ENCODE measurements at places on chromosomes 4 and X.

DNA sequence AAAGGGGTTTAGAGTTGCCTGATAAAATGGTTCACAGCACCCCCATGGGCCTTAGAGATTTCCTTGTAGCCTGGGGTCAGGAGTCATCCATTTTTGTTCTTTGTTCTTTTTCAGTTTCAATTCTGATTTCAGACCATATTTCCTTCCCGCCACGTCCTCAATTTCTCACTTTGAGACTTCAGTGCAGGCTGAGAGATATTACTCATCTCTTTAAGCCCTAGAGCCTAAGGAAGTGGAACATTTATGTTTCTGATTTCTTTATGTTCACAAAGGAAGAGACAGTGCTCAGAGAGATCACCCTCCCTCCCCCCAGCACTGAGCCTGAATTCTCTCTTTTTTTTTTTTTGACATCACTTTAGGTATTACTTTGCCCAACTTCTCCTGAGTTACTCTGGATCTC, 56.3 kb downstream of the MSN start:
- no peak for DNase-seq

- no peak for DNase-seq
These were observed 17.3 kb downstream of the KDM6A start for GRCh38 chrX:44890247-44890646.

GRCh38 chr4:5592272-5592671, 116.1 kb downstream of the EVC2 start:
- DNase-seq: no peak

DNA sequence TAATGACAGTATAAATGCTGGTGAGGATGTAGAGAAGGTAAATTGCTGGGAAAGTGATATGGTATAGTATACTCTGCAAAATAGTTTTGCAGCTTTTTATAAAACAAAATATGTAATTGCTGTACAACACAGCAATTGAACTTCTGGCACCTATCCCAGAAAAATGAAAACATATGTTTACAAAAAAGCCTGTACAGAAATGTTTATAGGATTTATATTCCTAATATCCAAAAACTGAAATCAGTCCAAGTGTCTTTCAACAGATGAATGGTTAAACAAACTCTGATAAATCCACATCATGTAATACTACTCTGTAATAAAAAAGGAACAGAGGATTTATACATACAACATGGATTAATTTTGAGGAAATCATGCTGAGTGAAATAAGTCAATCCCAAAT, 198.4 kb upstream of the ACTRT1 start:
- no peak for DNase-seq

DNA sequence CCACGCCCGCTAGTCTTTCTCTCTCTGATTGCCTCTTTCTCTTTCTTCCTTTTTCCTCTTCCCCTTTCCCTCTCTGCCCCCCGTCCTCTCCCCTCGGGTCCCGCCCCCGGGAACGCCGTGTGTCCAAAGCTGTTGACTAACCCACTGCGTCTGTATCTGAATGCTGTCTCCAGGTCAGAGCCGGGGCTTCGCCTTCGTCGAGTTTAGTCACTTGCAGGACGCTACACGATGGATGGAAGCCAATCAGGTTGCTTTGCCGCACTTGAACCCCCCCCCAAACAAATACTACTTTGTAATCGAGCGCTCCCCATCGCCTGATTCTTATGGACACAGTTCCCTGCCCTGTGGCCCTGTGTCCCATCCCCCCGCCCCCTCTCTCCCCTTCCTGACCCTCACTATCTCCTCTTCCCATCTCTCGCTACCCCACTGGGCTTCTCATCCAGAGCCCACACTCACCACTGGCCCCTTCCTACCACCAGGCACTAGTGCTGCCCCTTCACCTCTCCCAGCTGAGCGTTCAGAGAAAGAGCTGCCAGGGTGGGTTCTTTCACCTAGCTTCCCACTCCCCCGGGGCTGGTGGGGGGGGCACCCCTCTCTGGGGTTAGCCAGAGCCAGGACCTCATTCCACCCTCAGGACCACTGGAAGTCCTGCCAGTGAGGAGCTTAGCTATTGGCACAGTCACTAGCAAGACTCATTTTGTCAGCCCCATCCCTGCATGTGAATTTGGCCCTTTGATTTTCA, 18.6 kb upstream of the UBA1 start:
- no peak for DNase-seq

- no peak for DNase-seq
These were observed 5.5 kb downstream of the PROM1 start for GRCh38 chr4:16078195-16078760.

DNA sequence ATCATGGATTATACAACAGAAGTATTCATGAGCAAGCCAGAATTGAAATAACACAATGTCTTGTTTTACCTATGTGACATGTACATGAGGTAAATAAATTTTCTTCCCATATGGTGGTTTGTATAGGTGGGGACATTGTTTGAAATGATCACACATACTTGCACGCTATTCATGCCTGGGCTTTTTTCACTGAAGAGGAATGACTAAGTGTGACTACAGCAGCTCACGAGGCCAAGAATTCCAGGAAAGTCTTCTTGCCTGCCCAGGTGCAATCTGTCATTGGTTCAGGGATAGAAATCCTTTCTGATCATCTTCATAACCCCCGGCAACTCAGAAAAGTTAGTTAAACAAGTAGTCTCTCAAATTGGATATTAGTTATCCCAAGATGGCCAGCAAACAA, 36.3 kb upstream of the AREG start:
- DNase-seq: no peak

GRCh38 chr4:140755774-140756318, 339 bp downstream of the TBC1D9 start:
- no peak for DNase-seq

GRCh38 chr4:38400946-38401345, 263.1 kb upstream of the KLF3 start:
- no peak for DNase-seq

- no peak for DNase-seq
These were observed 125.6 kb downstream of the ARHGAP24 start for GRCh38 chr4:85600501-85600900.

- DNase-seq: no peak
These were observed 390.7 kb upstream of the GALNT7 start for GRCh38 chr4:172777729-172778431.

DNA sequence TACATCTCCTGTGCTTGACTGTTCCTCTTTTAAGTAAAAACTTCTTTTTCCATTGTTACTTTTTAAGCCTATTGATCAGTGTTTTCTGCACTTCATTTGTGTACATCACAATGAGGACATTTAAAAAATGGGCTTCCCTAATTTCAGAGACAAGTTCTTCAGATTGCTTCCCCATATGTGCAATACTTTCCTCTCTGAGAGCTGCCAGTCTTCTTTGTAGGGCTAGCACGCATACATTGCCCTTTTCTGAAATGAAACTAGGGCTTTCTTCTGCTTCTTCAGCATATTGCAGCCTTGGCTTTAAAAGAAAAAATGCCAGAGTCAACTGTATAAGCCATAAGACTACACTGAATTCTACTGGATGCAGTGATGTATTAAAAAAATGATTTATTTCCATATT, 37.8 kb downstream of the FAT4 start:
- DNase-seq: no peak

DNA sequence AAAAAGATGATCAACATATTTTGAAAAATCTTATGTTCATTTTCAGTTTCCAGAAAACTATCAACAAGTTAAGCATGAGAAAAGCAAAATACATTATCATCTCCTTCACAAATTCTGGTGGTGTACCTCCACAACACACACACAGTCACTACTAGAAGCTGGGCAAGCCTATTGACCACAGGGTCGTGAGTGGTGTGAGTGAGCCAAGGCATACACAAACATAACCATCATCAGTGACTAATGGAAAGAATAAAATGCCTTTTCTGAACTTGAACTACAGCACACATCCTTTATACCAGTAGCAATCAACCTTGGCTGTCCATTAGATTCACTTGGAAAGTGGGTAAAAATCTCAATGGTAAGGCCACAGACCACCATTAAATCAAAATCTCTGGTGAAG, 180.2 kb downstream of the FAM47B start:
- no peak for DNase-seq

DNA sequence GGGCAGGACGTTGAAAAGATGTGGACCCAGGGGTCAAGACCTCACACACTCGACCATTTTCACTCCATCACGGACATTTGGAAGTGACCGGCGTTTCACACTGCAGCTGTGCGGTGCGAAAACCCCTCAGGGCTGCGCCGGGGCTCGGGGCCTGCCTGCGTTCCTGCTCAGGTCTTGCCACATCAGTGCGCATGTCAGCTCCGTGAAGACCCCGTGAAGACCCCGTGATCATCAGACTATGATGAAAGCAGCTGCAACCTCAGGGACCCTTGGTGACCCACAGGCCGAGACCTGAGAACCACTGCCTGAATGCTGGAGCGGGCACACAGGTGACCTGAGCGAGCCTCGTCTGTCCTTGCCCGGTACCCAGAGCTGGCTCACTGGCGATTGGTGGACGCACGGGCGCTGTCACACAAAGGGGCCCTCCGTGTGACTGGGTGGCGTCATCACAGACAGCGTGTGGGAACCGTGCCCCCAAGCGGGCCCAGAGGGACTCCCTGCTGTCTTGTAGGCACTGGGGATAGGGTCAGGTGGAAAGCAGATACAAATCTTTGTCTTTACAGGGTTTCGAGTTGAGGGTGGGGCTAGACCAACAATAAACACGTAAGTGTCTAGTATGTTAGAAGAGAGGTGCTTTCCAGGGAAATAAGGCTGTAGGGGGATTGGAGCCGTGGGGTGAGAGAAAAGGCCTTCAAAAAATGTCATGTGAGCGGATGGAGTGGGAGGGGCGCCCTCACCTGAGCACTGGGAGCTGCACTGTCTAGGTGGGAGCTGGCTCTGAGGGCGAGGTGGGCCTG, 12.7 kb downstream of the MSANTD1 start:
- DNase-seq: no peak

- DNase-seq: no peak
These were observed 73.2 kb downstream of the CBLL2 start for GRCh38 chrX:22345884-22346283.

Measured in activated CD8-positive, alpha-beta memory T cell treated with anti-CD3 and anti-CD28 coated beads for 4 hours (primary cell).